Right renal cortex interstitium (tissue), 3 donors: ENCODE measurements at places on chromosomes 7 and 10. TPM values are rescaled to one million over a fixed set of nuclear protein-coding genes. Genes with fewer than 3 reads are reported as not detected.

DUSP5 gene
- 13.1 TPM for polyA plus RNA-seq

TMEM225B gene
- polyA plus RNA-seq = 3.0 TPM

DNA sequence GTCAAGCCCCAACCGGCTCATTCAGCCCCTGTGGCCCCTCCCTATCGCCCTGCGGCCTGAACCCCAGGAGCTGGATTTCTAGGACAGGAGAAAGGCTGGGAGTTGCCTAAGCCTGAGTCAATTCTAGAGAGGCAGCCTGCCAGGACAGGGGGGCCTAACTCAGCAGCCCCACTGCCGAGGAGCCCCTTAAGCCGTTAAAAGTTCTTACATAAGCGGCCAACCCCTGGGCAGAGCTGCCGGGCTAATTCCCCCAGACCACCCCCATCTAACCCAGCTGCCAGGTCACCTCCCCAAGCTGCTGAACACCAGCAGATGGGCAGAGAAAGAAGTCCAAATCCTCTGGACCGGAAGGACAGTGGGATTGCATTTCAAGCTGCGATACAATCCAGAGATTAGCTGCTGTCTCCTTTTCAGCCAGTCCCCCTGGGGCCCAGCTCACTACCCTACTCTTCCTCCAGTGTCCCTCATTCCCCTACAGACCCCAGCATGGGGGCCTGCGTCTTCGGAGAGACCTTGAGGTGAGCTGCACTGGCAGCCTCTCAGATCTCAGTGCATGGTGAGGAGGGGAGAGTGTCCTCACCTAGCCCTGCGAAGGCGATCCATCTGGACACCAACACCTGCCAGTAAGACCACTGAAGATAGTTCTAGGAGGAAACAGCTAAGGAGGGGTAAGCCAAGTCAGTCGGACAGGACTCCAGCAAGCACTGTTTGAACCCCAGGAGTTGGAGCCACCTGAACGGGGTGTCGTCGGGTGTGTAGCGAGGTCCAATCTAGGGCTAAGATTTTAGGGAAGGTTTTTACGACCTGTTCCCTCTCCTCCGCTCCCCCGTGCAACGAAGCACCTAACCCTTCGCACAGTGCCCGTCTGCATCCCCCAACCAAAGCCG lies 830 bp downstream of the IMPDH1 start:
- no peak for DNase-seq

DNA sequence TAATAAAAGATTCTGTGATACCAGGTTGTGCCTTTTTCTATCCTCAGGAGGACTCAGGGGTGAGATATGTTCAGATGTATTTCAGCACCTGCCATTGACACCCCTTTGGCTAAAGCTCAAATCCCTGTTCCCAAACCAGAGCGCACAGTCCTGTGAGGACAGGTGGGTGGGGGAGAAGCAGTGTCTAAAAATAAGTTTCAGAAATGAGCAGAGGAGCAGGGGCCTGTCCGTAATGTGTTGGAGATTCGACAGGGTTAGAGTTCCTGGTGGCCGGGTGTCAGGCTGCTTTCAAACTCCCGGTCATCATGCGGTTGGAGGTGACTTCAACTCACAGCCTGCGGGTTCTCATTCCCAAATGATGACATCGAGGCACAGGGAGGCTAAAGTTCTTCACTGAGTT lies 211.5 kb downstream of the KLF6 start:
- DNase-seq = no peak

DNA sequence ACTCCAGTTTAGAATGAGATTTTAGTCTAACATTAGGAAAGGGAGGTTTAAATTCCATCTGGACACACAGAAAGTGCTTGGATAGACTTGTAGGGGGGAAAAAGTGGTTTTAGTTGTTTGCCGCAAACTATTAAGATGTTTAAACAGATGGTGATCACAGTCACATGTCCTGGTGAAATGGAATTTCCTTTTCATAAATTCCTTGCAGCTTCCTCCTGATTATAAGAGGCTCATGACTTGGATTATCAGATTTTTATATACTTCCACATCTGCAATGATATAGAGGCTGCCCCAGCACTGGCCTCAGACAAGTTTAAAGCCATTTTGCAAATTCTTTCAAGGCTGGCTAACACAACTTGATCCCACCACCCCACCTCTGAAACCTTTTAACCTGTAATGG lies 106.4 kb upstream of the ARMC3 start:
- no peak for DNase-seq

DNA sequence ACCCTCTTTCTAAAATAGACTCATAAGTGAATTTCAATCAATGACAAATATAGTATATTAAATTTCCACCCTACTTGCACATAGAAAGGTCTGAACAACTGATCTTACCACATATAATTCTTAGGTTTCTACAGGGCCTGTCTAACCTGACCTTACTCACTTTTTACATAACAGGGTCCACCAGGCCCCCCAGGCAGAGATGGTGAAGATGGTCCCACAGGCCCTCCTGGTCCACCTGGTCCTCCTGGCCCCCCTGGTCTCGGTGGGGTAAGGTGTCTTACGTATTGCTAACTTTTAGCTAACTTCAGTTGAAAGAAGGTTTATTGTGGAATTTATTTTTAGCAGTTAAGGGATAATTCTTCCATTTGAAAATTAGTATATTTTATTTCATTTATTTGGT lies 5.3 kb downstream of the COL1A2 start:
- DNase-seq = no peak

DNA sequence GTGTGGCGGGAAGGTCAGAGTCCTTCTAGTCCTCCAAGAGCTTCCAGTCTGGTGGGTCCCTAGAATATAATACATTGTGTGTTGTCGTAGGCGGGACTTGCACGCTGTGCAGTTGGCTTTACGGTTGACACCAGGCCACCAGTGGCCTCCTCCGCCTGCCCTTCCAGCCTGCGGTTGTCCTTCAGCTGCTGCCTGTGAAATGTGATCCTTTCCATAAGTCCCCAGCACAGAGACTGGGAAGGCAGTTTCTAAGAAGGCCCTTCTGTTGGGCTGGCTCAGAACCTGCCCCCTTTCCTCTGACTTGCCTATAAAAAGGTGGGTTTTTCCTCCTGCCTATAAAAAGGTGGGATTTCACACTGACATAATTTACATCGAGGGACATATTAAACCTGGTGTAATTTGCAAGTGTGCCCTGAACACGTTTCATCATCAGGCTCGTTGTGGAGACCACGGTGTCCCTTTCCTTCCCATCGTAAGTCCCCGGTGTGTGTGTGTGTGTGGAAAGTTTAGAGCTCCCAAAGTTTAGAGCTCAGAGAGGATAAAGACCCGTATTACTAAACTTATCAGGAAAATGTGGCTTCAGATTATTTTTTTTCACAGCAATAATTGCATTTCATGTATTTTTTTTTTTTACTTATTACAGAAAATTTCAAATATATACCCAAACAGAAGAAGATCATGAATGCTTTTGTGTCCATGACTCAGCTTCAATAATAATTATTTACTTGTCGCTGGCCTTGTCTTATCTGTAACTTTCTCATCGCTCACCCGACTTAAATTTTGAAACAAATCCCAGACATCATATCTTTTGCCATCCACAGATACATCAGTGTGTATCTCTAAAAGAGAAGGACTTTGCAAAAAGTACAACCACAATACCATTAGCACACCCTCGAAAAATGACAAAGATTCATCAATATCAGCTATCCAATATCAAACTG lies 45.1 kb downstream of the CUX1 start:
- DNase-seq = no peak
